ENCODE measurements at places on chromosomes 6 and 20.

GRCh38 chr6:135180542-135181332 is at the start of gene MYB:
Gene MYB, plus strand, starts transcription at chr6:135181308. Its CDS starts 206 bp downstream, at chr6:135181514.
- H3K27ac ChIP-seq, result peak within 1 kb of the TSS; percentile 84
- peak within 1 kb of the TSS; percentile 89 for H3K4me3 ChIP-seq
- H3K27me3 ChIP-seq, result peaks cover 4% of the 10 kb centered on the region
- peaks cover 36% of the 10 kb centered on the region for H3K4me1 ChIP-seq
- H3K36me3 ChIP-seq, result no peaks in the 10 kb centered on the region

DNA sequence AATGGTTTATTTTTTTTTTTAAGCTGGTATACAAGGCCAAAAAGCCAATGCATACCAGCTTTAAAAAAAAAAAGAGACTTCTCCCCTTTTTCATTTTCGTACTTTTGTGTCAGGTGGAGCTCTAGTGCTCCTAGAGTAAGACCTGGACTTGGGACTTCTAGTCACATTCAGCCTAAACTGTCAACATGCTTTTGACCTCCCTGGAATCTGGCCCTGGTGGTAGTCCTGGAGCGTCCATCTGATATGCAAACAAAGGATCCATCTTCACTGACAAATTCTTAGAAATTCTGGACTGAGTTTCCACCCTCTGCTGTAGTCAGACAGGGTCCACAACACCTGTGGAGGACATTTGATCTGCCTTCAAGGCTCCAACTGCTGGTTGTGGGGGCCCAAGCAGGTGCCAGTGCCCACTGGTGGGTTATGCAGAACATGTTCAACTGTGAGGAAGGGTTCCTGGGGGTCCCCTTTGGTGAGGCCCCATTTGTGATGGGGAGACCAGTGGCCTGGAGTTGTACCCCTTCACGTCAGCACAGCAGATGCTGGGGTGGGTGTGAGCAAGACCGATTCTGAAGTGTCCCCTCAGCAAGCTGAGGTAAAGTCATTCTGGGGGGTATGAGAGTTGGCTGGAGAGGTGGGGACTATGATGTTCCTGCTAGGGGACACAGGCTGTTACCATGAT is 12.6 kb upstream of the PCMTD2 start:
- H3K4me1 ChIP-seq, result no peaks in the 10 kb centered on the region
- peak; percentile 16 for DNase-seq
- peaks cover 54% of the 10 kb centered on the region for H3K27me3 ChIP-seq
- no peak overlapping the region for H3K4me3 ChIP-seq
- no peaks in the 10 kb centered on the region for H3K36me3 ChIP-seq

GRCh38 chr6:130945401-130945919 is 117.6 kb downstream of the EPB41L2 start:
- no peaks in the 10 kb centered on the region for H3K36me3 ChIP-seq
- no peak for DNase-seq
- no peaks in the 10 kb centered on the region for H3K4me1 ChIP-seq
- H3K27ac ChIP-seq, result no peak overlapping the region
- H3K27me3 ChIP-seq, result no peaks in the 10 kb centered on the region
- H3K4me3 ChIP-seq, result no peak overlapping the region

DNA sequence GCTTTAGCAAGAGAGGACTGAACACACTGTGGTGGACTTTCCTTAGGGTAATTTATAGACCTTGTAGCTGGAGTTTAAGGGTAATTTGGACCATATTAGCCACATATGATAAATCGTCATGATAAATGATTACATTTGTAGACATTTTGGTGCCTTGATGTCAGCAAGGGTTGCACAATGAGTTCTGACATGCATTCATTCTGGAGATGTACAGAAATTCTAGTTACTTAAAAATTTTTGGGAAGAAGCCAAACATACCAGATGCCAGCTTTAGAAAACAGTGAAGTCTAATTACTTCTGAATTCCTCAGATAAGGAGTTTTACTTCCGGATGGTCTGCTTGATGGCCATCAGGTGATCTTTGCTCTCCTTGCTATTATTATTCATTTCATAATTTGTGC is 653.1 kb downstream of the TBC1D32 start:
- H3K27me3 ChIP-seq, result no peaks in the 10 kb centered on the region
- no peak overlapping the region for H3K27ac ChIP-seq
- H3K4me3 ChIP-seq, result no peak overlapping the region

GRCh38 chr6:13604546-13605416 is 10.4 kb upstream of the NOL7 start:
- no peak overlapping the region for H3K27ac ChIP-seq
- H3K4me3 ChIP-seq, result no peak overlapping the region
- no peaks in the 10 kb centered on the region for H3K27me3 ChIP-seq
- peaks cover 14% of the 10 kb centered on the region for H3K36me3 ChIP-seq
- no peak for DNase-seq
- no peaks in the 10 kb centered on the region for H3K4me1 ChIP-seq

All from activated naive CD4-positive, alpha-beta T cell treated with anti-CD3 and anti-CD28 coated beads, Interleukin-2, amount 10 ng/mL, durations not matched to agents 7 days and 5 days (primary cell).